Caudate nucleus (tissue), 63 donors: ENCODE measurements at places on chromosomes 1 and 21.

GRCh38 chr1:150404465-150404864, 40.5 kb downstream of the RPRD2 start:
- DNase-seq = no peak

GRCh38 chr1:198678301-198678836, 39.5 kb downstream of the PTPRC start:
- DNase-seq = no peak

GRCh38 chr1:206883876-206884275, 13.4 kb upstream of the IL24 start:
- no peak for DNase-seq

- no peak for DNase-seq
Observed at GRCh38 chr21:32611471-32611997, 643 bp downstream of the CFAP298 start.

DNA sequence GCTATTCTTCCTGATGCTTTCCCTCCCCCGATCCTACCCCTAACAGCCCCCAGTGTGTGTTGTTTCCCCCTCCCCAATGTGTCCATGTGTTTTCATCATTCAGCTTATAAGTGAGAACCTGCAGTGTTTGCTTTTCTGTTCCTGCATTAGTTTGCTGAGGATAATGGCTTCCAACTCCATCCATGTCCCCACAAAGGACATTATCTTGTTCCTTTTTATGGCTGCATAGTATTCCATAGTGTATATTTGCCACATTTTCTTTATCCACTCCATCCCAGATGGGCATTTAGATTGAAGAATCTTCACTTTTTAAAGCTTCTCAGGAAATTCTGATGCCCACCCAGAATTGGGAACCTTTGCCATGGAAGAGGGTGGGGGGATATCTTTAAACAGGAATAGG, 19.0 kb upstream of the SLC2A1 start:
- no peak for DNase-seq

GRCh38 chr1:155086128-155086741, 7.6 kb downstream of the EFNA3 start:
- no peak for DNase-seq

DNA sequence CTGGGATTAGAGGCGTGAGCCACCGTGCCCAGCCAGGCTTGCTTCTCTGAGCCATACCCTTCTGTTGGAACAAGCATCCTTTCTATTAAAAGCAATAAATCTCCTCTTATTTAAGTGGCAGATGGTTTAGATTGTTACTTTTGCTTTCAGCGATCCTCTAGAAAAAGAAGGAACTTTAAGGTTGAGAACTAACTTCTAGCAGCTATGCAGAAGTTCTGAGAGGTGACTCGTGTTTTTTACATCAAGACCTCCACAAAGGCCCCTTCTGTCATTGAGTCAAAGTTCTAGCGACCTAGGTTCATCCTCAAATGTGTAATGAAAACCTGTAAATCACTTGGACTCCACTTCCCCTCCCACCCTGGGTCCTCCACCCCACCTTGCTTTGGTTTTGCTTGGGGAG, 30.8 kb downstream of the PLEKHO1 start:
- DNase-seq = no peak
